ENCODE measurements at places on chromosomes 12 and 14. TPM values are rescaled to one million over a fixed set of nuclear protein-coding genes. Genes with fewer than 3 reads are reported as not detected.

SYNDIG1L gene
- not detected for total RNA-seq

EFS gene
- not detected for total RNA-seq

FCF1 gene
- total RNA-seq = 27.8 TPM

TXNDC16 gene
- 1.1 TPM for total RNA-seq

OTX2 gene
- not detected for total RNA-seq

GPR84 gene
- not detected for total RNA-seq

FAM181A gene
- total RNA-seq = not detected

CTSG gene
- not detected for total RNA-seq

GLI1 gene
- total RNA-seq = 1.9 TPM

SLC25A29 gene
- 21.3 TPM for total RNA-seq

KRT74 gene
- not detected for total RNA-seq

MYH7 gene
- 0.05 TPM for total RNA-seq

CYP46A1 gene
- total RNA-seq = not detected

SLC39A5 gene
- total RNA-seq = not detected

B4GALNT3 gene
- 1.2 TPM for total RNA-seq

GLIPR1 gene
- total RNA-seq = 0.61 TPM

NUP107 gene
- total RNA-seq = 75.4 TPM

PTPN6 gene
- total RNA-seq = not detected

CCDC175 gene
- not detected for total RNA-seq

ANKS1B gene
- total RNA-seq = 15.1 TPM

ZDHHC22 gene
- total RNA-seq = 0.13 TPM

RESF1 gene
- total RNA-seq = 15.7 TPM

CLSTN3 gene
- total RNA-seq = 1.0 TPM

RAD9B gene
- total RNA-seq = 0.61 TPM

NUAK1 gene
- 0.63 TPM for total RNA-seq

RHEBL1 gene
- total RNA-seq = 7.8 TPM

TSPAN19 gene
- 0.69 TPM for total RNA-seq

CLEC2A gene
- total RNA-seq = not detected

HOXC12 gene
- not detected for total RNA-seq

CLEC7A gene
- not detected for total RNA-seq

LDHB gene
- total RNA-seq = 2,159 TPM

CLEC4C gene
- total RNA-seq = not detected

CRACR2A gene
- total RNA-seq = 12.6 TPM

TSHR gene
- not detected for total RNA-seq

RTN1 gene
- not detected for total RNA-seq

FGF6 gene
- not detected for total RNA-seq

GOLGA3 gene
- 37.7 TPM for total RNA-seq

CD163L1 gene
- total RNA-seq = not detected

PSMC1 gene
- total RNA-seq = 175 TPM

BCL11B gene
- 0.21 TPM for total RNA-seq

CELA1 gene
- not detected for total RNA-seq

RPL10L gene
- not detected for total RNA-seq

ZNF385A gene
- total RNA-seq = 1.1 TPM

C12orf56 gene
- 0.19 TPM for total RNA-seq

NKX2-1 gene
- total RNA-seq = not detected

LHX5 gene
- not detected for total RNA-seq

DAAM1 gene
- 23.5 TPM for total RNA-seq
